ENCODE measurements at places on chromosomes 6 and 20.

- no peak for DNase-seq
Measured at GRCh38 chr6:27062755-27063154, 184.7 kb upstream of the PRSS16 start.

GRCh38 chr6:27251112-27251605, 3.7 kb downstream of the PRSS16 start:
- DNase-seq = no peak

GRCh38 chr6:43924222-43924702, 154.3 kb downstream of the VEGFA start:
- DNase-seq = no peak

- no peak for DNase-seq
Measured at GRCh38 chr6:149906405-149906804, 8.5 kb upstream of the RAET1E start.

GRCh38 chr6:111837641-111838500, 35.4 kb downstream of the FYN start:
- DNase-seq = no peak

DNA sequence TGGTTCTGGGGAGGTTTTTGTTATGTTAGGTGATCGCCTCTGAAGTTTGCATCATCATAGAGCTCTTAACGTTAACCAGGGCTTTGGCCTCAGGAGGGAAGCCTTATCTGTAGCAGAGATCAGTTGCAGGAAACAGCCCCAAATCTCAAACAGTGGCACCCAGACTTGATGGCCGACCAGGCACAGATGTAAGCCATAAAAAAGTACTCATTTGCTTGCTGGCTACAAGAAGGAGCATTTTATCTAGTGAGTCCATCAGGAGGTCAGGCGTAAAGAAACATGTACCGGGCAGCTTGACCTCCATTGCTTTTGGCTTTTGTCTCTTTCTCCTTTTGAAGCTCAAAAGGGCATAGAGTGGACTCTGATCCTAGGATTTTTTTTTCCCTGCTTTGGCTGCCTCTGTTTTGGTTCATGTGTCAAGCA, 122.3 kb downstream of the CCDC170 start:
- no peak for DNase-seq

GRCh38 chr6:161130967-161131766, 139.6 kb downstream of the MAP3K4 start:
- DNase-seq = no peak

GRCh38 chr6:2852921-2853322, 11.3 kb upstream of the SERPINB1 start:
- no peak for DNase-seq

DNA sequence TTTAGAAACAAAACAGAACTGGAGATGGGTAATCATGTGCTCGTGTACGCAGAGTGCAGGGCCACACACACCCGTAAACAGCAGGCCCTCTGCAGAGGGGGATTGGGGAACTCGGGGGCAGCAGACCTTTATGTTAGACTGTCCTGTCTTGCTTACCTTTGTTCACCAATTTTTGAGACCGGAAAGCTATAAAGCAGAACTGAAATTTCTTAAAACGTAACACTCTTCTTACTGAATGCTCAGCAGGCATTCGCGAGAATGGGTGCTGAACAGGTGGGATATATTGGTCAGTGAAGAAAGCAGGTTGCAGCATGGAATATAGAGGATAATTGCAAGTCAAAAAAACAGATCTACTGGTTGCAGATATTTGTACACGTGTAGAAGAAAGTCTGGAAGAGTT, 211.1 kb downstream of the BMP7 start:
- DNase-seq = no peak

DNA sequence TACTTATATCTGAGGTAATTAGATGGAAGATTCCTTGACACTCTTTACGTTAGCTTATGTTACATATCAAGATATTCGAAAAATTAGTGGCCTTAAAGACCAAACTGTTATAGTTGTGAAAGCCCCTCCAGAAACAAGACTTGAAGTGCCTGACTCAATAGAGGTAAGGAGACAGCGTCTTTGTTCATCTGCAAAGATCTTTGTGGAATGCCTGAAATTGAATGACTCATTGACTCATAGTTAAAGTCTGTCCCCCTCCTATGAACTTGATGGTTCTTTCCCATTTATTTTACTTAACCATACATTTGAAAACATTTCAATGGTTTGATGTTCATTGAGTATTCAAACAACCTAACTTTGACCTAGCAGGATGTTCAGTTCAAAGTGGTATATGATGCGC, 47.6 kb upstream of the CDKAL1 start:
- DNase-seq = no peak

- no peak for DNase-seq
Measured at GRCh38 chr20:1469925-1470571, 3.4 kb upstream of the NSFL1C start.

DNA sequence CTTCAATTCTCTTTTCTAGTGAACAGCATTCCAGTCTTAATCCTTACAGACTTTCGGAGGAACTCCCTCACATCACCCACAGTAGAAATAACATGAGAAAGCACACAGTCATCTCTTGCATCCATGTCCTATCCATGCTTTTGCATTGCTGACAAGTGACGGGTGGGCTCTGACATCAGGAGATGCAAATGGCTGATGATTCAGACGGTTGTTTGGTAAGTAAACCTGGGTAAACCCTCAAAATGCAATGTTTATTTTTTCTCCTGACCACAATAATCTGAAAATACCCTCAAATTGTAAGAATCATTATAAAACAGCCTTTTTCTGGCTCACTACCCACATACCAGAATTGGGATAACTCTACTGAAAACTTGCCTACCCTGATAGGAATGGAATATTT, 792.0 kb downstream of the MAFB start:
- DNase-seq = no peak

GRCh38 chr20:58748618-58749017, 56.0 kb downstream of the NPEPL1 start:
- DNase-seq = no peak

GRCh38 chr6:152189736-152190135, 382.3 kb downstream of the ESR1 start:
- no peak for DNase-seq

DNA sequence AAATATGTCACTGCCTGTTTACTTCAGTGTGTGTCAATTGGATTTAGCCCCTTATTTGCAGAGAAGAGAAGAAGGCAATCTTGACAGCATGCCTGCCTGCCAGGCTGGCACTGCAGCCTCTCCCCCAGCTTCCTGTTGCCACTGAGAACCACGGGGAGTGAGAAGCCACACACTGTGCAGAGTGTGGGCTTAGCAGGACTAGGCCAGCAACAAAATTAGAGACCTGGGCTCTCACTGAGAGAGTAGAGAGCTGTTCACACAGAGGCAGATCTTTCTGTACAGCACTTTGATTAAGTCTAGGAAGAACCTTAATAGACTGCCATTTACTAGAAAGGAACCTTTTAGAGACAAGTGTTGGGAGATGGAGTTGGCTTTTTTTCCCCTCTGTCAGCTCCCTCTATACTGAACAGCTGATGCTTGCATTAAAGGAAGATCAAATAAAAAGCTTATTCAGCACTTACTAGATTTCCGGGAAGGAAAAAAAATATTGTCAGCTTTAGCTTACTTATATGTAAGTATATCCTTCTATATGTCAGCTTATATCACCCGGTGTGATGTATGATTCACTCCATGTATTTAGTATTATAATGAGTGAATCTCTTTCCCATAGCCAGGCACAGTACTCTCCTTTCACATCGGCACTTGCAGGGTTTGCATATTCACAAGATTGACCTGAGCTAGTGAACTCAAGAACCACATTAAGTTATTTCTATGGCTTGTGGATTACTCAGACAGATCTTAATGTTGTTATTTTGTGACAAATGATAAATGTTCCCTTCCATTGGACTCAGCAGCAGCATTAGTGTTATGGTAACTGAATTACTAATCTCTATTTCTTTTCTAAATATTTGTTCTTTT, 851.0 kb upstream of the EPHA7 start:
- no peak for DNase-seq

- DNase-seq = no peak
Measured at GRCh38 chr6:107228754-107229153, 113.4 kb upstream of the BEND3 start.

GRCh38 chr6:160054913-160055312, 66.7 kb upstream of the SLC22A1 start:
- no peak for DNase-seq

- DNase-seq = no peak
Measured at GRCh38 chr20:35297740-35298139, 5.5 kb upstream of the FAM83C start.

GRCh38 chr6:46440141-46440540, 51.1 kb downstream of the RCAN2 start:
- DNase-seq = no peak

- DNase-seq = no peak
Measured at GRCh38 chr6:69232911-69233448, 563.8 kb downstream of the LMBRD1 start.

DNA sequence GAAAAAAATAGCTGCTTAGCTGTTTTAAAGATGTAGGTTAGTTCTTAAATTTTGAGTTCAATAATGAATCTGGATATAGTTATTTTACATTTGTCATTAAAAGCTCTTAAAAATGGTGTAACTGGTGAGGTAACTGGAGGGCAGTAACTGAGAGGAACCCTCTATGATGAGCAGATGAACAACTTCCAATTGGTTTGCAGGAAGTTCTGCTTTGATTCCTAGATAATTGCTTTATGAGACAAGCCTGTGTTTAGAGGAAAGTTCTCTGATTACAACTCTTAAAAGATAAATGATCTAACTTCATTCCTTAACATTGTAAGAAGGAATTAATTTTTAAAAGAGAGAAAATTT, 8.5 kb downstream of the MYLIP start:
- no peak for DNase-seq

DNA sequence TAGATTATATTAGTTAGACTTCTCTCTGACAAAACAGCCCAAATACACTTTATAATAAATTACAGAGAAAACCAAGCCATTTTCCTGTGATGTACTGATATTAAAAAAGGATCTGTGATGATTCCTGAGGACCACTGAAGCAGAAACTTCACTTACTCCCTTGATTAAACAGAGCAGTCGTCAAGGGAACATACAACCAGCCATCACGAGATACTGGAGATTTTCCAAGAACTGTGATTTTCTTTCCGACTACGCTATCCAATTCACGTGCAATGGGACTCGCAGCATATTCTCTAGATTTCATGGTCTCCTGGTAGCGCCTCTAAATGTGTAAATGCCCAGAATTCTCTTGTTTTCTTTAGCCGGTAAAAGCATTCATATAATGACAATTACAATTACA, 377.4 kb downstream of the PHF3 start:
- no peak for DNase-seq

GRCh38 chr20:43916073-43916880, 1.6 kb downstream of the TOX2 start:
- DNase-seq = no peak

GRCh38 chr6:118844915-118845314, 49.0 kb upstream of the ASF1A start:
- DNase-seq = no peak

GRCh38 chr6:26218824-26219223, 131.6 kb downstream of the HFE start:
- no peak for DNase-seq

- DNase-seq = no peak
Measured at GRCh38 chr6:142886431-142887170, 58.4 kb downstream of the HIVEP2 start.

- no peak for DNase-seq
Measured at GRCh38 chr6:104625536-104625935, 234.2 kb downstream of the HACE1 start.

- DNase-seq = no peak
Measured at GRCh38 chr20:11192106-11192505, 518.3 kb upstream of the JAG1 start.

GRCh38 chr20:20832715-20833114, 120.3 kb upstream of the RALGAPA2 start:
- DNase-seq = no peak
